ENCODE measurements at places on chromosomes 12 and 14.

DNA sequence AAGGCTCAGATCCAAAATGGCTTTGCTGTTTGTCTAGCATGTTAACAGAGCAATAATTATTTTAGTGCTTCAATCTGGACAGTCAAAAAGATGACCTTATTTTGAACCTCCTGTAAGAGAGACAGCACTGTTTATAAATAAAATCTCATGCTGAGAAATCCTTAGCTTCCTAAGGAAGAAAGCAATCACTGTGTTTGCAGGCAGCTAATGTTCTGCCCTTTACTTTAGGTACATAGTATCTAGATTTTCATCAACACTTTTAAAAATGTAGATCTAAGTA is 105.3 kb downstream of the PRKD1 start:
- no peak for DNase-seq

DNA sequence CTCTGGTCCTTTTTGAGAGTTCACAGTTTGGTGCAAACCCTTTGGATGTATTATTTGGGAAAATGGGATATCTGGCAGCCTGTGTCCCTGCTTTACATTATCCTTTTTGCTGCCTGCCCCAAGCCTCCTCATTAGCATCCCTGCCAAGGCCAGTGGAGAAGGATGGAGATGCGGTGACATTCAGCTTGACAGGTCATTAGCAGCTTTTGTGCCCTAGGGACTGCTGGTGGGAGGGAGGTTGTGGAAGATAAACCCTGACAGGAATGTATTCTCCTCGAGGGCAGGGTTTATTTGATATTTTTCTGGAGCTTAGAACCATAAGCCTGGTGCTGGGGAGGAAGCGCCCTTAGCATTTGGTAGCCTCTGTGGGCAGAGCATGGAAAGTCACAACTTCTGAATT is 49.3 kb downstream of the PTPN11 start:
- DNase-seq, result no peak

DNA sequence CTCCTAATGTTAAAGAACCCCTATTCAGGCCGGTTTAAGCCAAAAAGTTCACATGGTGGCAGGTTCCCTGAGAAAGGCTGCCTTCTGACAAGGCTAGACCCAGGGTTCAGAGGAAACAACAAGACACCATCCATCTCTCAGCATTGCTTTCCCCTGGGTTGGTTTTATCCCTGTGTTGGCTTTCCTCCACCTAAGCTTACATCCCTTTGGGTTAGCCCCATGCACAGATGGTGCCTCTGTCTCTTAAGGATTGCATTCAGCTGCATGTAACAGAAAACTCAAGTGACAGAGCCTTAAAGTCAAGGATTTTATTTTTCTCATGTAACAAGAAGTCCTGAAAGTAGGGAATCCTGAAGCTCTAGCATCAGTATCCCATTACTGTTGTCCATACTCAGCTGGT is 42.8 kb upstream of the RIN3 start:
- no peak for DNase-seq

DNA sequence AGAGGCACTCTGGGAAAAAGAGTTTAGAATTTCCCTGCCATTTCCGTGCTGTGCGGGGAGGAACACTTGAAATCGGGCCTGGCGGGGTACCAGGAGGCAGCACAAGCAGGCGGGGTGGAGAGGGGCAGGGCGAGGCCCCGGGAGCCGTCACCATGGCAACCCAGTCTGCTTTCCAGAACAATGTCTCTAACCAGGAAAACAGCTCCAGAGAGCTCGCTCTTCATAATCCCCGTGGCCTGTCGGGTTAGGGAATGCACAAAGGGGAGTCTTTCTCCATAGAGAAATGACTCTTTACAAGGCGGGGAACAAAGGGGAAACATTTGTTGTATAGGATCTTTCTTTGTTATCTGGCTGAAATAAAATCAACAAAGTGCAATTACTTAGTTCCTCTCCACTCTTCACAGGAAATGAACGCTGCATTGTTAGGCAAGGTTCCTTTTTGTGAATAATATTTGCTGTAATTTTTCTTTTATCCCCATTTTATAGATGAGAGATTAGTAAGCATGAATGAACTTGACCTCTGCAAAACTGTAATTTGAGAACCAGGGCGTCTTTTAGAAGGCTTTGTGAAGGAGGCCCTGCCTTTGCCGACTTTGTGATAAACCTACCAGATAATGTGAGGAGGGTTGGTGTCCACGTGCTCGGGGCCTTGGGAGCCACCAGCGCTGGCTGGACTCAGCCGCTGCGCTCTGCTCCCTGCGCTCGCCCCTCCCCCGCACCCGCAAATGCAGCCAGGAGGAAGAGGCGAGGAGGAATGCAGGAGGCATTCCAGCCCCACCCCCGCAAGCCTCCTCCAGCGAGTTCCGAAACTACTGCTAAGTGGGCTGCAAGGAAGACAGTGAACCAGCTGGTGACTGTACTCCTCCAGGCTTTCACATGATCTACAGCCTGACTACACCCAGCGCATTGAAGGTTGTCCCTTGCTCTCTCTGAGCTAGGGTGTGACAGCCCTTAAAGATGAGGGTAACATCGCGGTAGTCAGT is 105.2 kb upstream of the ATF7IP start:
- no peak for DNase-seq

DNA sequence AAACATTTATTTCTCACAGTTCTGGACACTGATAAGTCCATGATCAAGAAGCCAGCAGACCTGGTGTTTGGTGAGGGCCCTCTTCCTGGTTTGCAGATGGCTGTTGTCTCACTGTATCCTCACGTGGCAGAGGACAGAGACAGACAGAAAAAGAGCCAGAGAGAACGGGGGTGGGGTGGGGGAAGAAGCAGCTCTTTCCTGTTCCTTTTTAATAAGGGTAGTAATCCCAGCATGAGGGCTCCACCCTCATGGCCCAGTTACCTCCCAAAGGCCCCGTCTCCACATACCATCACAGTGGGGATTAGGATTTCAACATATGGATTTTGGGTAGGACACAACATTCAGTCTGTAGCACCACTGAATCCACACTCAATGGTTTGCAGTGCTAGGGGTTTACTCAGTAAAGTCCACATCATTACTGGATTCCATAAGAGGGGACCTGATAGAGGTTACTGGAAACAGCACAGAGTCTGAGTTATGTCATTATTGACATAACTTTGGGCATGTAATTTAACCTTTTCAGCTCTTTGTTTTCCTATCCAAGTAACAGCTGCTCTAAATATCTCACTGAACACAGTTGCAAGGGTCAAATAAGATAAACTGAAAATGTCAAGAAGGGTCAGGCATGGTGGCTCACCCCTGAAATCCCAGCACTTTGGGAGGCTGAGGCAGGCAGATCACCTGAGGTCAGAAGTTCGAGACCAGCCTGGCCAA is 53.2 kb downstream of the RPAP3 start:
- no peak for DNase-seq

DNA sequence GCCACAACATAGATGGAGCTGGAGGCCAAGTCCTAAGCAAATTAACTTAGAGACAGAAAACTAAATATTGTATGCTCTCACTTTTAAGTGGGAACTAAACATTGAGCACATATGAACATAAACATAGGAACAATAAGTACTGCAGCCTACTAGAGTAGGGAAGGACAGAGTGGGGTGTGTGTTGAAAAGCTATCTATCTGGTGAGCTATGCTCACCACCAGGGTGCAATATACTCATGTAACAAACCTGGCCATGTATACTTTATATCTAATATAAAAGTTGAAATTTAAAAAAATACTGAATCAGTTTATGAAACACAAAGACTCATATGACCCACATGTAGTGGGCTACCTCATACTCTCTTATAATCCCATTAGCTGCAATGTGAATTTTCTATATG is 1305.0 kb downstream of the LRFN5 start:
- no peak for DNase-seq

DNA sequence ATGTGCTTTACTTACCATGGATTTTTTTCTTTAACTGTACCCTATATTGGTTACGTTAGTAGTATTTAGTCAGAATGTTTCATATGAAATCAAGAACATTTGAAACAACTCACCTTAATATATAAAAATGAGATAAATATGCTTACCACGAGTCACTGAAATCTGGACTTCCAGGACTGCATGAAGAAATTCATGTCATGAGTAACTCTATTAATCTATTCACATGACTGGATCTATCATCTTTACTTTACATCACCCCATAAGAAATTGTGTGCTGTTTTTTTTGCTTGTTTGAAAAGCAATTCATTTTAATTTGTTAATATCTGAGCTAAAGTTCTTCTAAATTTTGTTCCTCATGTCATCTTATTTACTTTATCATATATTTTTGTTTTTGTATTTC is 5.2 kb downstream of the EPYC start:
- no peak for DNase-seq

- no peak for DNase-seq
Observed at GRCh38 chr12:132351751-132352495, 22.5 kb upstream of the GALNT9 start.
